ENCODE measurements at places on chromosomes 5 and 9.

DNA sequence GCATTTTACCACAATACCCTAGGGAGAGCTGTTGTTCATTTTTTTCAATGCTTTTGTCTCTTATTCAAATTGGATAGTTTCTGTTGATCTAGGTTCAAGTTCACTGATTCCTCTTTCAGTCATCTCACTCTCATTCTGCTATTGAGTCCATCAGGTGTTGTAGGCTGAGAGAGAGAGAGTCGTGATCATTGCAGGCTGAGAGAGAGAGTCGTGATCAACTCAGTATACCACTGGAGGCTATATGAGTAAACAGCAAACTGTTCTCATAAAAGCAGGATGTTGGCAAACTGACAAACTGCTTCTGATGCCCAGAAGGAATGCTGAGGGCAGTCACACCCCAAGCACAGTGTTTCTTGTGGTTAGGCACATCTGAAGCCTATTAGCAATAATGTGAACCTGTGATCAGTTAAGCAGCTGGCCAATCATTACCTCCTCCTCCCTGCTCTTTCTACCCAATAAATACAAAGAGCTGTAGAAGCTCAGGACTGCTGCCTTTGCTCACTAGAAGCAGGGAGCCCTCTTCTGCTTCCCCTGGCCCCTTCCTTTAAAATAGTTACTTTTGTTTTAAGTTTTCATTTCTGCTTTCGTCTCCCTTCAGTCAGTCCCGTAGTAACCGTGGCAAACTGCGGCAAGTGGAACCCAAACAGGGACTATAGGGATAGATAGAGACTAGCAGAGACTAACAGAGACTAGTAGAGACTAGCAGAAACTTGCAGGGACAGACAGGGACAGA is 476.1 kb upstream of the ACO1 start:
- DNase-seq: no peak

GRCh38 chr9:131837836-131838235 is 98.0 kb upstream of the RAPGEF1 start:
- no peak for DNase-seq

DNA sequence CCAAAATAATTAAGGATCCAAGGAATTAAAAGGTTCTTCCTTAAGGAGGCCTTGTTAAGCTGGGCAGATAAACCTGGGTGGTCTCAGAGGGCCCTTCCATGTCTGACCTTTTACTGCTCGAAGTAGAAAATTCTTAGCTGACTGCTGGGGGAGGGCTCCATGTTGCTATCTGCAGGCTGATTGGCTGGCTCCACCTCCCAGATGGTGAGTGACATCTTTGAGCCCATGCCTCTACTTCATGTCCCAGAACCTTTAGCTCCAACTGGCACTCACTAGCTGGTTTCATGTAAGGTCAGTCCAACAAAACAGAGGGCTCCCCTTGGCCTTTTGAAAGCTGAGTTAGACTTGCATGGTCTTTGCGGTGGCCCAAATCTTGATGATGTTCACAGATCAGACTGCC is 188.2 kb downstream of the PAX5 start:
- no peak for DNase-seq

GRCh38 chr5:127031147-127031862 is 947 bp upstream of the MARCHF3 start:
- no peak for DNase-seq

All from head of caudate nucleus (tissue), 42 donors.